ENCODE measurements at places on chromosomes 7 and 10.

GRCh38 chr7:93799750-93800357 lies 90.7 kb downstream of the TFPI2 start:
- no peak for DNase-seq

GRCh38 chr7:154568346-154568745 lies 434.6 kb downstream of the PAXIP1 start:
- no peak for DNase-seq

- DNase-seq: no peak
Measured at GRCh38 chr10:43373461-43373860, 2.0 kb downstream of the FXYD4 start.

DNA sequence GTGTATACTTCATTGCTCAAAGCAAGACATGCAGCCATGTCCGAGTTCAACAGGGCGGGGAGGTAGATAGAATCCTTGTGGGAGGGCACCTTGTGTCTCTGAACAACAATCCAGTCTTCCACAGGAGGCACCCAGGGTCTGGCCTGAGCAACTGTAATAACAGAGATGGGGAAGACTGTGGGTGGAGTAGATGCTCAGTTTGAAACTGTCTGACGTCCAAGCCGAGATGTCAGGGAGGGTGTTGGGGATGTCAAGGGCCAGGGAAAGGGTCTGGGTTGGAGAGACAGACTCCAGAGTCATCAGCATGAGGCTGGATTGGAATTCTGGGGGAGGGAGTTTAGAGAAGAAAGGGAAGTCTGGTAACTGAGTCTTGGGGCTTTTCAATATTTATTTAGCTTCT lies 88.0 kb downstream of the FANK1 start:
- no peak for DNase-seq

DNA sequence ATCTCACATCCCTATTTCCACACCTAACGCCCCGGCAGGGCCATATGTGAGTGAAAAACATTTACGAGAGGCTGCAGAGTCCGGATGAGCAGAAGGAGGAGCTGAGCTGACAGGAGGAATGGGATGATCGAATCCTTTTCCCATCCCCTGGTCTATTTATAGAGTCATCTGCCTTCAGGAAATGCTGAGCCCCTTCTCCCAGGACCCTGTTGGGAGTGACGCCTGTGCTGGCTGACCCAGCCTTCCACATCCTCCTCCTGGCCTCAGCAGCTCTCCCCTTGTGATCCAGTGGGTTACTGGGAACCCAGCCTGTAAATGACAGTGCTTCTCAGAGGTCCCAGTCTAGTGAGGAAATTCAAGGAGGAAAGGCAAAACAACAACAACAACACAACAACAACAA lies 16.6 kb downstream of the DENND2A start:
- DNase-seq: no peak

GRCh38 chr7:95687759-95688343 lies 84.5 kb upstream of the DYNC1I1 start:
- DNase-seq: no peak

DNA sequence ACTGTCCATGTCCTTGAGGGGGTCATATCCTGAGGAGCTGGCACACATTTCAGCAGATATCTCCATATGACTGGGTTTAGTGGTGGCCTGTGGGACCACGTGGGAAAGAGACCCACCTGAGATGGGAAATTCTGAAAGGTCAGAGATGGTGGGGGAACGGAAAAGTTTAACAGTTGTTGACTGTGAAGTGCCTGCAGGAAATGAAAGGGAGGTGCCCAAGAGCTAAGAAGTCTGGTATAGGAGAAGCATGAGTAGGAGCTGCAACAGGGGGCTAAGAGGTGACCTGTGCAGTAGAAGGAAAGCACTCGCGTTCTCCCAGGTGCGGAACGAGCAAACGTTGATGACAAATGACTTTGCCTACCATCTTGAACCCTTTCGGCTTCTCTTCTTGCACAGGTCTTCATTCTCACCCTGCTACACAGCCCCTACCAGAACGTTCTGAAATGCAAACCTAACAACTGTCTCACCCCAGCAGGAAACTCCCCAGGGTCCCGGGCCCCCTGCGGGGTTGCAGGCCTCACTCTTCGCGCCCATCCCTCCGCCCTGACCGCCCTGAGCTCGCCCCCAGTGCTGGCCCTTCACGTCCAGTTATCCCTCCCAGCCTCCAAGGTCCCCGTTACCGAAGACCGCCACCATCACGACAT lies 9.8 kb upstream of the FXYD4 start:
- no peak for DNase-seq

DNA sequence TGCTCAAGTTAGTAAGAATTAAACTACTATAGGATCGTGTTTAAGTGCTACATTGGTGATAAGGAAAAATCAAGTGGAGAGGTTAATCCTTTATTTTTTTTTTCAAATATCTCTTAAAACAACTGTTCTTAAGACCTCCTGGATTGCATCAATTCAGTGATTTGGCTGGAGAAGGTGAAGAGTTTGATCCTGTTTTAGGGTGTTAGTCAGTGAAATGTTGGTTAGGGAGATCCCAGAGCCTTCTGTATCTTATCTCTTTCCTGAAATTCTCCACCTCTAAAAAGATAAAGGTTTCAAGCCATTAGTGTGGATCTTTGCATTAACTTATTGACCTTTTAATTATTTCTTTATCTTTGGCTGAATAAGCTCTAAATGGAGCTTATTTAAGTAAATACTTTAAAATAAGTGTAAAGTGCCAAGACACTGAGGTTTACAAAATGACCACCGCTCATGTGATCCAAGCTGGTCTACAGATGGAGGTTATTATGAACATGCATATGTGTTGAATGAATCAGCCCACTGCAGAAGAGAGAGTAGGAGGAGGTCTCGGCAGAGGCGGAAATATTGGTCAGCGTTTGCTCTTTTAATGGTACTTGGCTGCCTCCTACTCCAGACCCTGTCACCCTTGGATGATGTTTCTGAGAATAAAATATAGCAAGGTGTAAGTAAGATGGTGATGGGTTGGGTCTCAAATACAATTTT lies 51.8 kb upstream of the BMPER start:
- DNase-seq: no peak
